Activated naive CD4-positive, alpha-beta T cell (primary cell): ENCODE measurements at places on chromosomes 7 and 10.

- DNase-seq, result no peak
Observed at GRCh38 chr7:127988751-127989150, 42.5 kb downstream of the LRRC4 start.

DNA sequence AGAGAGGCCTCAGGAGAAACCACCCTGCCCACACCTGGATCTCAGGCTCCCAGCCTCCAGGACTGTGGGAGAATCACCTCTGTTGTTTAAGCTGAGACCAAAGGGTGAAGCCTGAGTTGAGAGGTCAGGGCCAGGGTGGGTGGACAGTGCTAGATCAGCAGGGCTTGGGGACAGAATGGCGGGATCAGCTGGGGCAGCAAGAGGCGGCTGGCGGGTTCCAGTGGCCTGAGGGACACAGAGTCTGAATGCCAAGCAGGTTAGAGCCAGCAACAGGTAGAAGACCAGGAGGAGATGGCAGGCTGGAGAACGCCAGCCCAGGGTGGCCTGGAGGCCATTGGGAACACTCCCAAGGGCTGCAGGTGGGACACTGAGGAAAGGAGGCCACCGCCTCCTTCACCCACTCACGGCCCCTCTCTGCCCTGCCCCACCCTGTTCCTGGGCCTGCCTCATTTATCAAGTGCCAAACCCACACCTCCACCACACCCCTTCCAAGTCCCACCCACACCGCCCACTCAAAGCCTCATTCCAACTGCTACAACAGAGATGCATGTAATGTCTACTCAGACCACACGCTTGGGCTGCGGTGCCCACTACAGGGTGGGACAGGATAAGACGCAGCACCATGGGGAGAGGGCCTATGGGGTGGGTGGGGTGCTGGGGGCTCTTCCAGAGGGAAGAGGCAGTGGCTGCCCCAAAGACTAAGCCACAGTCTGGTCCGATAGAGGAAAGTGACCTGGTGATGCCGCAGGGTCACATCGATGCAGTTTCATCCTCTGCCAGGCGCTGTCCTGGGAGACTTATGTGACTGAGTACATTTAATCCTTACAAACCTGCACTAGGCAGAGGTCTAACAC, 173.9 kb downstream of the TNS3 start:
- DNase-seq, result no peak

GRCh38 chr7:16512097-16512496, 14.5 kb upstream of the LRRC72 start:
- DNase-seq, result no peak

DNA sequence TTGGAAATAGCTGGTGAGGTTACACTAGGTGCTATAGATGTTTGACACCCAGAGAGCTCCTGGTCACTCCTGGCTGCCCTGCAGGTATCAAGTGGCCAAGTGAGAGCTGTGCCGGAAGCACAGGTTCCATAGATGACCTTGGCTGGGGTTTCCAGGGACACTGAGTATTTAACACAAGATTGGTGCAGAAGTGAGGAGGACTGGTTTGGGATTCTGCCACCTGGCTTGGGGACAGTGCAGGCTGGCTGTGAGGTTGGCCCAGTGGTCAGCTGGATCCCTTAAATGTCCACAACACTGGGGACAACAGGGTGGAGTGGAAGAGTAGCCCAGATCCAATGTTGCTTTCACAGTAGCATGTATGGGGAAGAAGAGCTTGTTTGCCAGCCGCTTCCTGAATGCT, 5.3 kb upstream of the ACHE start:
- DNase-seq, result no peak

DNA sequence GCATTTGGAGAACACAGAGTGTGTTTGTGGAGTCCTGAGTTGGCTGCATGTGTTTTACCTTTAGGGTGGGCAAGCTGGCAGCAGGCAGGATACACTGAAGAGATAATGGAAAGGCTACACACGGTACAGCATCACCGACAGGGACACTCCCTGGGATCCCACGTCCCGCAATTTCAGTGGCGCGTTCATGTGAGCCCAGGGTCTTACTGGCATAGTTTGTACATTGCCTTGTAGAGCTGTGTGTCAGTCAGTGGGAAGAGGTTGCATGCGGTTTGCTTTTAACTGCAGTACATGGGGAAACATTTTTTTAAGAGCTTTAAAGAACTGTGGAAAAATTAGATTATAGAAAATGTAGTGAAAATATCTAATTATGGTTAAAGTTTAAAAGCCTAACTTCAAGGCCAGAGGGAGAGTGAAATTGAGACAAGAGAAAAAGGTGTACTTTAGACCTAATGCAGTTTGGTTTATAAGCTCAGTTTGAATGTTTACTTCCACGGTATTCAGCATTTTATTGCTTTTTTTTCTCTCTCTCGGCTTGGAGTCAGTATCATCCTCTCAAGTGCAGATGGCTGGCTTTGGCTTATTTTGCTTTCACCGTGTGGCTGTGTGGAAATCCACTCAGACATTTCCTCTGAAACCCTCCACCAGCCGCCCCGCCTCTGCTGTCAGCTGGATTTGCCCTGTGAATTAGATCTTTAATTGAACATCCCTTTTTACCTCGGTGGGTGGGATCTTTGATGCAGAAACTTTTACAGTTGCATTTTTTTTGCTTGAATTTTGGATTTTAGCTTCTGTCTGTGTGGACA, 364.2 kb upstream of the COBL start:
- no peak for DNase-seq

- DNase-seq, result no peak
Observed at GRCh38 chr10:133279326-133280226, 2.9 kb upstream of the ADAM8 start.

- DNase-seq, result no peak
Observed at GRCh38 chr7:77698042-77698625, 1.9 kb downstream of the RSBN1L start.

- no peak for DNase-seq
Observed at GRCh38 chr7:50348469-50349162, 44.1 kb downstream of the IKZF1 start.
